ENCODE measurements at places on chromosomes 16 and 17. TPM values are rescaled to one million over a fixed set of nuclear protein-coding genes. Genes with fewer than 3 reads are reported as not detected.

GRCh38 chr17:3911271-3912053 lies 4.8 kb downstream of the P2RX1 start:
- DNase-seq, result no peak

The TP53TG3C gene
- not detected for total RNA-seq

DNA sequence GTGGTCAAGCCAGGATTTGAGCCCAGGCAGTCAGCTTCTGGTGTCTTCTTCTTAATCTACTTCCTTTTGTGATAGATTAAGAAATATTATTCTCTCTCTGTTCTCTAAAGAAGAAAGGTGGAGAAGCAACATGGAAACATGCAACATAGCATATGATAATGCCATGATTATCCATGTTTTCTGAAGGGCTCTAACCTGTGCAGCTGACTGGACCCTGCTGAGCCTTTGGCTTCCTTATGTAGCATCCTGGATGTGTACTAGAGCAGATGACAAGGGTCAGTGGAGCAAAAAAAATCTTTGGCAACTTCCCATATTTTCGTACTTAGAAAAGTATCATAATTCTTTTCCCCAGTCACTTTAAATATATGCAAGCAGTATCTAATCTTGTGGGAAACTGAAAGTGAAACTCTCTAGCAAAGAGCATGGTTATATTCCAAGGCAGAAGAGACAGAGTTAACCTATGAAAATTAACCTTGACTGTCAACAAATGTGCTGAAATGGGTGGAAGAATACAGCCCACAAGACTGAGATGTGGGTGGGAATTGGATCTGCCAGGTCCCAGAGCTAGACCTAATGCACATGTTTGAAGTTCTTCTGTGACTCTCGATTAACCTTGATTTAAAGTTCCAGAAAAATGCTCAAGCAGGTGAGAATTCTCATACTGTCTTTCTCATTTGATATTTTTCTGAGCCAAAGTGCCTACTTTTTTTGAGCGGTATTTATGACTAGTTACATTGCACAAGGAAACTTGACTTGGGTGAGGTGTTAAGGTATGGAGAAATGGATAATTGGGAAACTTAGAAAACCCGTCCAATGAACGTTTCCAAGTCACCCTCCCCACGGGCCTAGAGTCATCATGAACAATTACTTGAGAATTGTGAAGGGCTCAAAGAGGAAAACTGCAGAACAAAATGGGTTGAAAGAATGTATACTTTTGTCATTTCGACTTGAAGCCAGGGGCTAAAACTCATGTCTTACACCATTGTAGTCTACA lies 248.6 kb downstream of the FTO start:
- DNase-seq, result peak; percentile 12

- DNase-seq, result peak; percentile 24
Observed at GRCh38 chr17:74351552-74352210, 10.0 kb downstream of the BTBD17 start.

The MRPL27 gene
- 35.4 TPM for total RNA-seq

The KRT40 gene
- not detected for total RNA-seq

Measured in dermis blood vessel endothelial cell (primary cell).